ENCODE measurements at places on chromosomes 2 and 18.

GRCh38 chr2:180061085-180061484 is 54.0 kb upstream of the CWC22 start:
- no peak for DNase-seq

GRCh38 chr2:216882876-216883275 is 23.0 kb upstream of the TNP1 start:
- no peak for DNase-seq

DNA sequence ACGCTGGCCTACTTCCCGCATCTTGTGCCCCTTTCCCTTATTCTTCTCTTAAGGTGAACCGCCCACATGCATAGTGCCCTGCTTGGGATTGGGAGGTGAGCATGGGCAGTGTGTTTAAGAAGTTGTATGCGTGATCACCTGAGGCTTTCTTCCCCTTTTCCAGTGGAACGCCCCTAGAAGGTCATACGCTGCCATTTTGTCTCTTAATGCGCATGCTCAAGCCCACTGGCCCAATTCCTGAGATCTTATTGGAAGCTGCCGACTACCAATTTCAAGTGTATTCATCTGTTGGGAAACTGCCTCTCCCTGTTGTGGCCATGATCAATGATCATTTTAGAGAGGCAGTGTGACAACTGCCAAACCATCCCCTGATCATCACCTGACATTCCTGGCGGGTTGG is 3.3 kb upstream of the CETN1 start:
- no peak for DNase-seq

DNA sequence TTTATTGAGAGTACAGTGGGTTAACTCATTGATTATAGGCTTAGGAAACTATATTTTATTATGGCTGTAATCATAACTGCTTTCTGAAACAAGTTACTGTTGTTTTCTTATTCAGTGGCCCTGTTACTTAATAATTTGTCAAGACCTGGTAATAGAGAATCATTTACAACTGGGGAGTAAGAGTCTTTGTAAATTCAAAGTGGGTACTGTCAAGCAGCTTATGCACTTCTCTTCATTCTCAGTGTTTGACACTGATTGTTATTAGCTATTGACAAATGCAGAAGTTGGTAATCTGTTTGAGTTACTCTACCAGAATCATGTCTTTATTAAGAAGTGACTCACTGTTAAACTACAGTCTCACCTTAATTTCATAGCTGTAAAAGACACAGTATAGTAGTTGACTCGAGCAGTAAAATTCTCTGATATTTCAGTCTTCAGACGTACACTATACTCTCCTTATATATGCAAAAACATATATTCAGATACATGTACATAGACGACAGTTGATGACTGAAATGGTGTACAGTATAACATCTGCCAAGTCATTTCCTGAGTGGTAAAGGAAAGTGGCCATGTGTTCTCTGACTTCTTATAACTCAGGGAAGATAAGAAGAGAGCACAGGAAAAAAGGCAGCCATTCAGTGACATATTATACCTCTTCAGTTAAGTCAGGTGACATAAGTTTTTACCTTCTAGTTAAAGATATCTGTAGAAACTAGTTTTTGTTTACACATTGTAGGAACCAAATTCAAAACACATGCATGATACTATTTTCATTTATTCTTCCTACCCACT is 36.0 kb upstream of the TTC27 start:
- DNase-seq = no peak

DNA sequence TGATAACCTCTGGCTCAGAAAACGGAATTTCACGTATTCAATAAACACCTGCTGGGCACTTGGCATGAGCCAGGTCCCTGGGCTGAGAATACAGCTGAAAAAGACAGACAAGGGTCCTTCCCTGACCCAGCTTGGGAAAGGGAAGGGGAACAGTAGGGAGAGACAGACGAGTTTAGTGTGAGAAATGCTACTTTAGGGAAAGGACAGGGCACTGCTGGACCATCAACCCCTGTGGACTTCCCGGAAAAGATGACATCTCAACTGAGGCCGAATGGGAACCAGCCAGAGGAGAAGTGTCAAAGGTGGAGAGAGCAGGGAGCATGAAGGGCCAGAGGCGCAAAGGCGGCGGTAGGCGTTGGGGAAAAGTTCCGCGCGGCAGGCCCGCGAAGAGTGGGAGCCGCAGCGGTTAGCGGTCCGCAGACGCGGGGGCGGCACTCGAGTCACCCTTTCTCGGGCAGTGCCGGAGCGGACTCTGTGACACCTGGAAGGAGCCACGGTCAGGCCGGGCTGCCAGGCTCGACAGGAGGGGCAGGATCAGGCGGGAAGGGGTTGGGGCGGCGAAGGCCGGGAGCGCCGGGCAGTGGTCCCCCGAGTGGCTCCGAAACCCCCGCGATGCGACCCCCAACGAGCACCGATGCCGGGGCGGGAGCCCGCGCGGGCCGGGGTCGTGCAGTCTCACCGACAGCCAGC is 519 bp downstream of the TEX261 start:
- peak; percentile 28 for DNase-seq

DNA sequence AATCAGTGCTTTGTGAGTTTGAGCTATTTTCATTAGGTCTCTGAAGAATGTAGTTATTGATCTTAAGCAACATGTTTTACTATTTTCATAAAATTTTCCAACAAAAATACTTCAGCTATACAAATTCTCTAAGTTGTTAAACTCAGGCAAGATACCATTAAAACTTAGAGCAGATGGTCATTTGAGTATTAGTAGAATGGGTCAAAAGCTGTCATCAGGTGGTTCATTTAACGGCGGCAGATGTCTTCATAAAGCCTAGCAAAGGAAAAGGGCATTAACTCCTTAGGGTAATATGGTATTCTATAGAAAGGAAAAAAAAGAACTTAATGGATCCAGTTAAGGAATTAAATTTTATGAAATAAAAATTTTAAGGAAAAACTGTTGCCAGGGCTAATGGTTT is 19.2 kb downstream of the MIB1 start:
- no peak for DNase-seq

DNA sequence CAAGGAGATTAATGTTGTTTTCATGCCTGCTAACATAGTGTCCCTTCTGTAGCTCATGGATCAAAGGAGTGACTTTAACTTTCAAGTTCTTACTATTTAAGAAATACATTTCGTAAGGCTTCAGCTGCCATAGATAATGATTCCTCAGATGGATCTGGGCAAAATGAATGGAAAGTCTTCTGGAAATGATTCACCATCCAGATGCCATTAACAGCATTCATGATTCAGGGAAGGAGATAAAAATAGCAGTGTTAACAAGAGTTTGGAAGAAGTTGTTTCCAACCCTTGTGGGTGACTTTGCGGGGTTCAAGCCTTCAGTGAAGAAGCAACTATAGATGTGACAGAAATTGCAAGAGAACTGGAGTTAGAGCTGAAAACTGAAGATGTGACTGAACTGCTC is 17.0 kb downstream of the VRK2 start:
- peak; percentile 58 for DNase-seq

- no peak for DNase-seq
Measured at GRCh38 chr18:61085036-61085435, 248.2 kb upstream of the CDH20 start.

DNA sequence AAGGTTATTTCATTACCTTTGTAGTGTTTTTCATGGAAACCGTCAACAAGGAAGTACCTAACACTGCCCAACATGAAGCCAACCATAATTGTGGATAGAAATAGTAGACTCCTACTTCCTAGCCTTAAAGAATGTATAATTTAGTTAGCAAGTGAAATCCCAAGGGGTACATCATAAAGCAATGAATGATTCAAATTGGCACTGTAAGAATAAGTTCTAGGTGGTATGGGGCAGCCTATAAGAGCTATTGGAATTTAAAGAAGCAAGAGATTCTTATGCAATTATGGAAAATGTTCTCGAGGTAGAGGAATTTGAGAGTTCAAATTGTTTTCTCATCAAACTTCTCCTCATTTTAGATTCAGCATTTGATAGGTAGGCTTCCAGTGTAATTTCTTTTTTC is 157.9 kb downstream of the FMNL2 start:
- no peak for DNase-seq

DNA sequence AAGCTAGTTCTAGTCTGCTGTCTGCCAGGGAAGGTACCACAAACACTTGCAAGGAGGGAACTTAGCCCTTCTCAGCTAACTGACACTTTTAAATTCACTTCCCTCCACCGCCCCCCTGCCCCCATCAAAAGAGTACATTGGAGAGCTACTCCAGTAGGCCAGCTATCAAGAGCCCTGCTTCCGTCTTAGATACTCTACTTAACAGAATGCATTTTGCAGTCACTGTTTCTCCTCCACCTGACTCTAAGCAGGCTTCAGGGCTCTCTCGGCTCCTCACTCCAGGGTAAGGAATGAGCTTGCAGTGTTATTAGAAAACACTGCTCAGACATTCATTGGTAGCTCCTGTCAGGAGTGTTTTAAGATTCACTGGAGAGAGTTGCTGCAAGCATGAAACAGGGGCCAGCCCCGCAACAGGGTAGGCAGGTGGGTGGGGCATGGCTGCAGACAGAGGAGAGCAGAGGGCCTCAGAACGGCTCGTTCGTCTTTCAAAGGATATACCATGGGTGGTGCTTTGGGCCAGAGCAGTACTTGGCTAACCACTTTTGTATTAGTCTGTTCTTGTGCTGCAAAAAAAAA is 35.3 kb upstream of the PDCL3 start:
- no peak for DNase-seq

- DNase-seq = no peak
Measured at GRCh38 chr2:159072795-159073194, 104.4 kb downstream of the TANC1 start.

GRCh38 chr2:75018162-75018561 is 59.7 kb downstream of the POLE4 start:
- no peak for DNase-seq

- no peak for DNase-seq
Measured at GRCh38 chr2:12326449-12327190, 390.1 kb upstream of the TRIB2 start.

DNA sequence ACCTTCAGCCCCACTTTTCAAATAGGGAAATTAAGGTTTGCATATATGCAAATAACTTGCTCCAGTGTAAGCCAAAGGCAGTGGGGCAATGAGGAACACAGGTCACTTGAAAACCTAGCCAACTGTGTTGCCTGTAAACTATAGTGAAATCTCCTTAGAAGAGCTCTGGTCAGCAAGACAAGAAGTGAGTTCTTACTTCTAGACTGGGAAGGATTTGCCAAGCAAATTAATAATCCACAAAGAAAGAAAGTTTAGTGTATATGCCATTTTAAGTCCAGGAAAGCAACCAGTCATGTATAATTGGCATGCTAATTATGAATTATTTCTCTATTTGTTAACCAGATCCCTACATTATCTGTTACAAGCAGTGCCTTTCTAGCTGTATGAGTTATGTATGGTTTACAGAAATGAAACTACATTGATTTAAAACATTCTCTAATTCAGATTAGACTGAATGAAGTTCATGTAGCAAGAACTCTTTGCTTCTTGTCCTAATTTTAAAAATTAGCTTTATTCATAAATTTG is 129.9 kb downstream of the MTX2 start:
- DNase-seq = no peak

DNA sequence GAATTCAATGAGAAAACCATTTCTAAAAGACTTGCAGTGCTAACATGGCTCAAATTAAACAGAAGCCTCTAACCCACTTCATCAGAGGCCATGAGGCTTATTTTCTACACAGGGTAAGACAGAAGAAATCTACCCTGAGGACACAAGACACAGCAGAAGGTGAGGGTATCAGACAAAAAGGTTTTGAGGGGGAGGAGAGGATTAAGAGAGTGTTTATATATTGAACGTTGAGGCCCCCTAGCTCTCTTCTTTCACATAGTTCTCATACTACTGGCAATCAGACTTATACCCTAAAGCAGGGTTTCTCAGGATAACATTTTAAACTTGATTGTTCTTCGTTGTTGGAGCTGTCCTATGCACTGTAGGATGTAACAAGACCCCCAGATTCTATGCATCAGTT is 21.4 kb downstream of the ORC4 start:
- no peak for DNase-seq

GRCh38 chr2:143988082-143988481 is 531.8 kb downstream of the ZEB2 start:
- DNase-seq = no peak

- DNase-seq = no peak
Measured at GRCh38 chr2:100893392-100894104, 73.6 kb downstream of the NPAS2 start.

DNA sequence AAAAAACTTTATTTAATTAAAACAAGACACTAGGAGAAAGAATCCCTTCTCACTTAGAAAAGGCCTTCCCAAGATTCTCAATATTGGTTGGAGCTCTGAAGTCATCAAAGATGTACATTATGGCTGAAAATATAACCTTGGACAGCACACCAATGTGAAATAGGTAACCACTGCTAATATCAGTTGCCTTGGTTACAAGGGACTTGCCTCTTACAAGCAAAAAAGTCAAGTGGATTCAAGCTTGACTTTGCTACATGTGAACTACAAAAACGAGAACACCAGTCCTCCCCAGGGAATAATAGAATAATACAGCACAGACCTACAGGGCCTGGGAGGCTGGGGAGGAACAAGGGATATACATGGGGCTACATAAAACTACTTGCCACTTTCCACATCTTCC is 46.1 kb downstream of the NABP1 start:
- DNase-seq = no peak

DNA sequence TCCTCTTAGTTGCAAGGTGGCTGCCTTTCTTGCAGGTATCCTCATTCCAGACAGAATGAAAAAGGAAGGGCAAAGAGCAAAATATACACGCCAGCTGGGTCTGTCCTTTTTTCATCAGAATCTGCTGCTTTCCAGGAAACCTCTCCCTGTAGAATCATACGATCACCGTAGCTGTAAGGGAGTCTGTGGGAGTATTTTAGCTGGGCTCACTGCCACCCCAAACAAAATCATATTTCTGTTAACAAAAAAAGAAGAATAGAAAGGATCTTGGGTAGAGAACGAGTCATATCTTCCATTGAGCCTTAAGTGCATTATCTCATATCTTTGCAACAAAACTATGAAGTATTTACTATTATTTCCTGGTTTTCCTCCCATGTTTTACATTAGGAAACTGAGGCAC is 15.0 kb upstream of the TANC1 start:
- DNase-seq = no peak

DNA sequence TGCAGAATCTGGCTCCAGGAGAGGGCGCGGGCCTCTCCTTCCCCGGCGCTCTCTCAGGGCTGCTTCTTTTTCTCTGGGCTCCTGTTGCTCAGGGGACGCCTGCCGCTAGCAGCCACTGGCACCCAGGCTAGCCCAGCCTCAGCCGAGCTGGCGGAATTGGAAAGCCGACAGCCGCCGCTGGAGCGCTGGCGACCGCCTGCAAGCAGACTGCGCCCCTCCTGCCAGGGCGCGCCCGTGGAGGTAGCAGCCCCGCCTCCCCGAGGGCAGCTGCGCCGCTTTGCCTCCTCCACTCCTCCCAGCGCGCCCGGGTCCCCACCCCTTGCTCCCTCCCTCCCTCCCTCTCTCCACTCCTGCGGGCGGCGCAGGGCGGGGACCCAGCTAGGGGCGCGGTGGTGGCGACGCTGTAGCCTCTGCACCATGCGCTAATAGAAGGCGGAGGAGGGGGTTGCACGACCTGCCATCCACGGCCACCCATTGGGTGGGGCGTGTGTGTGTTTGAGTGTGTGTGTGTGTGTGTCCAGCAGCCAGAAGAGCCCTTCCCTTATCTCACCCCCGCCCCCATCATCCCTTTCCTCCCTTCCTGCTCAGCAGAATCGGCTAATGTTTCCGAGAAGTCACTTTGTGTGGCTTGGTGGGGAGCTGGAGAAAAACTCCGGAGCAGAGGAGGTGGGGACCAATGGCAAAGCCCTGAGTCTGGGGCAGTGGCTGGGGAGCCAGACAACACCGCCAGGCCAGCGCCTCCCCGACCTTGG is at the start of gene SCN9A:
Gene SCN9A, minus strand, starts transcription at position 209 of the 752 bp plus-strand sequence. CDS start 64,188 bp downstream, outside the sequence.
- DNase-seq = peak; percentile 53
